ENCODE measurements at places on chromosomes 4 and X.

DNA sequence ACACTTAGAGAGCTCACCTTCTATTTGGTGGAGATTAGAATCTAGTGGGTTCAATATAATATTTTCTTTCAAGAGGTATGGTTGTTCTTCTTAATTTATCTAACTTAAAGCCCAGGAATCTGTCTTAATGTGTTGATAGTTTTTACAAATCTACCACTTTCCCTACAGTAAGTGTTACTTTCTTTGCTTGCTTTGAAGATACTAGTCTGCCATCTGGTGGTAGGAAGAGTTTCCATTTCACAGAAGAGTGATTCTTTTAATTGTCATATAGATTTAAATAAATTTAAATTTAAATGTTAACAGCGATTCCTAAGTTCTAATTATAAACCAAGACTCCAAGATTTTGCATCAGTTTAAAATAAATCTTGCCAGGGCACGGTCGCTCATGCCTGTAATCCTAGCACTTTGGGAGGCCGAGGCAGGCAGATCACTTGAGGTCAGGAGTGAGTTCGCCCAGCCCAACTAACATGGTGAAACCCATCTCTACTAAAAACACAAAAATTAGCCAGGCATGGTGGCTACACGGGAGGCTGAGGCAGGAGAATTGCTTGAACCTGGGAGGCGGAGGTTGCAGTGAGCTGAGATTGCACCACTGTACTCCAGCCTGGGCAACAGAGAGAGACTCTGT lies 43.5 kb downstream of the NUDT9 start:
- DNase-seq = peak; percentile 68

DNA sequence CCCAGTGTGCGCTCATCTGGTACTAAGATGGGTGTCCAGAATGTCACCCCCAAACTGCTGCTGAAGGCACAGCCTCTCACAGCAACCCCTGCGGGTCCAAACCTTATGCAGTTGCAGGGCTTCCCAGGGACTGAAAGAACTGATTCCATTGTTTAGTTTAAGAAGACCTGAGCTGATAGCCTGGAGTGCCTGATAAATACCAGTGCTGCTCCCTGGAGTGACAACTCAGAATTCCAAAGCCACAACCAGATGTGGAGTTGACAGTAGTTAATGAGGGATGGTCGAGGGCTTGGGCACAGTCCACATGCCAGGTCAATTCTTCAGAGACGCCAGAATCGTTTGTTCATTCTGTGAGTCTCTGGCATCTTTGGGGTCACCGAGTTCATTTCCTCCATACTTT lies 71.2 kb downstream of the LNX1 start:
- DNase-seq = no peak

GRCh38 chrX:24851780-24852179 lies 158.1 kb downstream of the POLA1 start:
- DNase-seq = no peak

GRCh38 chr4:120874792-120875774 lies 47.4 kb downstream of the PRDM5 start:
- no peak for DNase-seq

DNA sequence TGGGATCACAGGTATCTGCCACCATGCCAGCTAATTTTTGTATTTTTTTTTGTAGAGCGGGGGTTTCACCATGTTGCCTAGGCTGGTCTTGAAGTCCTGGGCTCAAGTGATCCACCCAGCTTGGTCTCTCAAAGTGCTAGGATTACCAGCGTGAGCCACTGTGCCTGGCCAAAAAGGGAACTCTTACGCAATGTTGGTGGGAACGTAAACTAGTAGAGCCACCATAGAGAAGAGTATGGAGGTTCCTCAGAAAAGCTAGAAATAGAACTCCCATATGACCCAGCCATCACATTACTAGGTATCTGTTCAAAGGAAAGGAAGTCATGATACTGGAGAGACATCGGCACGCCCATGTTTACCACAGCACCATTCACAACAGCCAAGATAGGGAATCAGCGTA lies 85.9 kb downstream of the PRKX start:
- no peak for DNase-seq

- DNase-seq = peak; percentile 8
Observed at GRCh38 chr4:16626945-16627344, 271.5 kb downstream of the LDB2 start.

- no peak for DNase-seq
Observed at GRCh38 chrX:70255452-70255851, 4.6 kb downstream of the P2RY4 start.

DNA sequence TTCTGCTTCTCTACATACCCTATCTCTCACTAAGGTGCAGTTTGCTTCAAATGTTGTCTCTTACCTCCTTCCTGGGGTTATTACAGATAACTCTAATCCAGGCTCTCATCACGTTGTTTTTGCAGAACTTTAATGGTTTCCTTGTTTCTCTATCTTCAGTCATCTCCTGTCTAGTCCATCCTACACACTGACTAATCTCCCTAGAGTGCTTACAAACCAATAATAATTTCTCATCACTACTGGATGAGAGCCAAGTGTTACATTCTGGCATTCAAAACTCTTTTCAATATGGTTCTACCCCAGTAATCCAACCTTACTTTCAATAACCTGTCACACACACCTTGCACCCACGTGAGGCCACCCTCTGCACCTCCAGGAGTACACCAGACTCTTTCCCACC lies 86.1 kb downstream of the SYNPO2 start:
- no peak for DNase-seq

- DNase-seq = no peak
Observed at GRCh38 chrX:78658845-78659744, at the start of gene RTL3. RTL3 (minus strand) TSS chrX:78659328; CDS start chrX:78658420, 908 bp downstream.

- no peak for DNase-seq
Observed at GRCh38 chr4:18529482-18529881, 507.9 kb upstream of the LCORL start.

DNA sequence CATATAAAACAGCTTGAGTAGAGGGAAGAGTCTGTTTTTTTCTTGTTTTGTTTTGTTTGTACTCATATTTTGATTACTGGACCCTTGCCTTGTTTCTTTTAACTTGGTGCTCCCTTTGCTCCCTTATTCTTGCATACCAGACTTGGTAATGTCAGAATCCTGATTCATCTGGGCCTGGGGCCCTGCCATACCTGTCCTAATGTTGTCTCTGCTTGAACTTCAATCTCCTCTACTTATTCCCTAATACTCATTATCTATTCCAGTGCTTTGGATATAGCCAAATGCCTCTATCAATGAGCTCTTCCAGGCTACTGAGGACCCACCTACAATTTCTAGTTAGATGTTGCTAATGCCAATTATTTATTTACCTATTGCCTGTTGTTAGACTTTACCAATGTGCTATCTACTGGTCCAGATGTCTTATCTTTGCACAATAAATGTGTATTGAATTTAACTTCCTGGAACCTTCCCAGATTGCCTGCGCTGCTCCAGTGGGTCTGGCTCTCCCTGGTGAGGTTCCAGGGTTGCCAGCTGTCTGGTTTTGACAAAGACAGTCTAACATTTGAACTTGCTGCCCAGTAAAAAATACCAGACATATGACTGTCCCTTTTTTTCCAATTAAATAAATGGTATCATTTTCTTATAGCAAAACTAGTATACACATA lies 64.4 kb upstream of the ACSL4 start:
- DNase-seq = no peak

DNA sequence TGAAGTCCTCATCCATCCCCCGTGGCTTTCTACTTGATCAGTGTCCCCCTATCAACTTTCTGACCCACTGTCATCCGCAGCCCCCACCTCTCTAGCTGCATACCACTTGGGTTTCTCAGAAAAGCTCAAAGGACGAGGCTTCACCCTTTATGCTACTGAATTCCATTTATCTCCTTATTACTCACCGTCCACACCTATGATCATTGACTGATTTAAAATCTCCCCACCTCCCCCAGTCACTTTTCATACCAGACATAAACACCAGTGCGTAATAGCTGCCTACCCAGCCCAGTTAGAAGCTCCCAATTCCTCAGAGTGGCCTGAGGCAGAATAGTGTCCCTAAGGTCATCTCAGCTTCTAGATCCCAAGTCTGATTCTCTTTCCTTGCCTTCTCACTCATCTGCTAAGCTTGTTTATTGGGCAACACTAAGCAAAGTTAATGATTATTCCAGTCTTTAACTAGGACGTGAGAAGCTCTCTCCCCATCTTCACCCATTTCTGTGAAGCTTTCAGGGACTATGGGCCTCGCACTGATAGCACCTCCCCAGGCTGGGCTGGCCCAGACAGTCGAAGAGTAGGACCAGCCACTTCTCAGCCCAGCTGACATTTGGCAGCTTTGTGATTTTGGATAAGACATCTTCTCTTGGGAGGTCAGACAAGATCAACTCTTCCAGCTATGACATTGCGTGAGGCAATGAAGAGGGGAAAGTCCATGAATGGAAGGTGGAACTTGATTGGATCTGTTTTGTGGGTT lies 7.2 kb upstream of the DDX60L start:
- DNase-seq = peak; percentile 41

- peak; percentile 6 for DNase-seq
Observed at GRCh38 chrX:18410038-18410437, 15.4 kb upstream of the CDKL5 start.

DNA sequence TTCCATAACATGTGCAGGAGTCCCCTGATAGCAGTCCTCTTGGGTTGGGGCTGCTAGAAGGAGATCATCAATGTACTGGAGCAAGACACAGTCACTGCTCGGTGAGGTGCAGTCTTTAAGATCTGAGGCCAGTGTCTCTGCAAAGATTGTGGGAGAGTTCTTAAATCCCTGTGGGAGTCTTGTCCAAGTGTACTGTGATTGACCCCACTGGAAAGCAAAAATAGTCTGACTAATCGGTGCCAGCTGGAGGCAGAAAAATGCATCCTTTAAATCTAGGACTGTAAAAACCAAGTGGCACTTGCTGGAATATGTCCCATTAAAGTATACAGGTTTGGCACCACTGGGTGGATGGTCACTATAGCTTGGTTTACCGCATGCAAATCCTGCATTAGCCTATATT lies 31.1 kb downstream of the SULT1E1 start:
- no peak for DNase-seq

DNA sequence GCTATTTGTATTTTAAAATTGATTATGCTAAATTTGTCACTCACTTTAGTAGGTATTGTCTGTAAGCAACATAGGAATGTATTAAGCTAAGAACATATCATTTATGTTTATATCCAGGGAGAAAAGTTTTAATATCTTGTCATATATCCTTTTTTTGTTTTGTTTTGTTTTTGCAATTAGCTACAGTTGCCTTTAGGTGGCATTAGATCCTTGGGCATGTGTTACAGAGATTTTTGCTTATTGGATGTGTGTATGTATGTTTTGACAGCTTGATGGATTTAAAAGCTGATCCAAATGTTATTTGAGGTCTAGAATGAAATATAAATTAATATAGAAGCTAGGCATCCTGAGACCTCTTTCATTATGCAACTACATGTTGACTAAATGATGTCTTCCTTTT lies 36.1 kb upstream of the OTUD4 start:
- DNase-seq = peak; percentile 64

DNA sequence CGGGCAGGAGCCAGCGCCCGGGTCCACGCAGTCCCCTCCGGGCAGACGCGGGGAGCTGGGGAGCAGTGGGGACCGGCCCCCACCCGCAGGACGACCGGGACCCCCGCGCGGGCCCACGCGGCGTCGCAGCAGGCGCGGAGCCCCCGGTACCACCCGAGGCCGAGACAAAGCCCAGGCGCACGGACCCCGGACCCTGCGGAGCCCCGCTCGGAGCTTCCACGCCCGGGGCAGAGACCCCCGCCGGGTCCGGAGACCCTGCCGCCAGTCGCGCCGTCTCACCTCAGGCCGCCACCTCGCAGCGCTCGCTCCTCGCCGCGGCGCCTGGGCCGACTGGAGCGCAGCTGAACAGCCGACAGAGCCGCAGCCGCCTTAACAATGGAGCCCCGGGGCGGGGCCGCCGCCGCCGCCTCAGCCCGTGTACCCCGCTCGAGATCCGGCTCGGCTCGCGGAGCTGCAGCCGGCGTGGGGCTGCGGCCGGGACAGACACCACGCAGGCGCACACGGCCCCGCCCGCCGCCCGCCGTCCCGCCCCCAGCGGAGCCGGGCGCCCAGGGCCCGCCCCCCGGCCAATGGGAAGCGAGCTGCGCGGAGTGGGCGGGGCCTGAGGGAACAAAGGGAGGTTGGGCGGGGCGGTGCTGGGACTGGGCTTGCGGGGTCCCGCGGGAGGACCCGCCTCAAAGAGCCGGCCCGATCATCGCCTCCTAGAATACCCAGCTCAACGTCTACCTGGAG lies at the start of gene AFAP1:
TSS of gene AFAP1 (minus strand) at position 485 of the 732 bp plus-strand sequence. CDS start 67,783 bp downstream, outside the sequence.
- DNase-seq = no peak

- no peak for DNase-seq
Observed at GRCh38 chr4:76657443-76657842, 222.4 kb downstream of the SHROOM3 start.

DNA sequence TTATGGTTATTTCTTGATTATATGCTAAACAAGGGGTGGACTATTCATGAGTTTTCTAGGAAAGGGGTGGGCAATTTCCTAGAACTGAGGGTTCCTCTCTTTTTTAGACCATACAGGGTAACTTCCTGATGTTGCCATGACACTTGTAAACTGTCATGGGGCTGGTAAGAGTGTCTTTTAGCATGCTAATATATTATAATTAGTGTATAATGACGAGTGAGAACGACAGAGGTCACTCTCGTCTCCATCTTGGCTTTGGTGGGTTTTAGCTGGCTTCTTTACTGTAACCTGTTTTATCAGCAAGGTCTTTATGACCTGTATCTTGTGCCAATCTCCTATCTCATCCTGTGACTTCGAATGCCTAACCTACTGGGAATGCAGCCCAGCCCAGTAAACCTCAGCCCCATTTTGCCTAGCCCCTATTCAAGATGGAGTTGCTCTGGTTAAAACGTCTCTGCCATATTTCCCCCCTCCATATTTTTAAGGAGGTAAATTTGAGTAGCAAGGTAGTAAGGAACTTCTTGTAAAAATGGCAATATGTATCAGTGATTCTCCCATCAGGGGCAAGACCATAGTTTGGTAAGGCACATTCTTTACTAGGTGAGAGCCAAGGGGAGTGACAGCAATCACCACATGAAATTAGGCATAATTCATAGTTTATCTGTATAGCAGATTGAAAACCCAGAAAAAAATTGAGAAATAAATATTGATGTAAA lies 2.6 kb downstream of the CXCL2 start:
- DNase-seq = peak; percentile 65

DNA sequence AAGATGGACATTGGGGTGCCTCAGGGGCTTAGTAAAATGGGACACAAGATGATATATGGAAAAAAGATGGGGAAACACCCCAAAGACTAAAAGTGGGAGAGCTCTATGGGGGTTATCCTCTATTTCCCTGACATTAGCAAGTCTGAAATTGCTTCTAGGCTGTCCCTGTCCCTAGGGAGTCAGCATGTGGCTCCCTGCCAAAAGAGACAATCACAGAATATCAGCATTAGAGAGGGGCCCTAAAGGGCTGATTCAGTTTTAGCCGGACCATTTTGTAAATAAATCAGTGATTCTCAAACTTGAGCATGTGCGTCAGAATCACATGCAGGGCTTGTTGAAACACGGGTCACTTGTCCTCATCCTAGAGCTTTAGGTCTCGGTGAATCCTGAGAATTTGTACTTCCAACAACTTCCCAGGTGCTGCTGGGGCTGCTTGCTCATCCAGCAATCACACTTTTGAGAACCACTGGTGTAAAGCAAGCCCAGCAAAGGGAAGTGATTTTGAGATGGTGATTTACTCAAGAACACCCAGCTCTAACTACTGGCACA lies 165.3 kb upstream of the DGKK start:
- DNase-seq = no peak
